Nasal cavity respiratory epithelium epithelial cell of viscerocranial mucosa (primary cell): ENCODE measurements at places on chromosomes 1 and 21. TPM values are rescaled to one million over a fixed set of nuclear protein-coding genes. Genes with fewer than 3 reads are reported as not detected.

Gene GBP3
- total RNA-seq = 8.9 and 32.0 TPM in 2 replicates

Gene METTL18
- 5.8 and 7.9 TPM in 2 replicates for total RNA-seq

Gene FNDC5
- total RNA-seq = under 0.01 TPM in 1 of 2 replicates, not detected in the other

Gene KRTAP21-2
- total RNA-seq = not detected in 2 replicates

Gene CAPN2
- total RNA-seq = 390 and 600 TPM in 2 replicates

Gene E2F2
- under 0.01 and 0.36 TPM in 2 replicates for total RNA-seq

Gene GUCA2B
- not detected in 2 replicates for total RNA-seq

Gene TRPM2
- 0.14 TPM in 1 of 2 replicates, not detected in the other for total RNA-seq

Gene CHIT1
- under 0.01 TPM in 2 replicates for total RNA-seq

Gene SHE
- total RNA-seq = 0.07 TPM in 1 of 2 replicates, not detected in the other

Gene SLC45A3
- total RNA-seq = 1.4 and 3.1 TPM in 2 replicates

Gene CDK11A
- 9.6 and 12.7 TPM in 2 replicates for total RNA-seq

Gene DDR2
- 2.4 and 7.2 TPM in 2 replicates for total RNA-seq

Gene CYP4Z1
- 0.07 TPM in 1 of 2 replicates, not detected in the other for total RNA-seq

Gene LHX8
- not detected in 2 replicates for total RNA-seq

Gene SPRR5
- total RNA-seq = not detected in 2 replicates

Gene BCAR3
- total RNA-seq = 58.1 and 97.4 TPM in 2 replicates

Gene GSTM5
- not detected in 2 replicates for total RNA-seq

Gene GJA5
- total RNA-seq = under 0.01 TPM in 1 of 2 replicates, not detected in the other

Gene CHIA
- not detected in 2 replicates for total RNA-seq

Gene KRTAP7-1
- total RNA-seq = not detected in 2 replicates

Gene FCRL4
- total RNA-seq = not detected in 2 replicates

Gene S100PBP
- 17.4 and 46.9 TPM in 2 replicates for total RNA-seq

Gene TMEM39B
- total RNA-seq = 2.4 and 4.5 TPM in 2 replicates

Gene HSPB7
- not detected in 2 replicates for total RNA-seq
